Smooth muscle cell of bladder (primary cell): ENCODE measurements at places on chromosomes 11 and 22. TPM values are rescaled to one million over a fixed set of nuclear protein-coding genes. Genes with fewer than 3 reads are reported as not detected.

Gene MYOD1
- not detected in 2 replicates for total RNA-seq

Gene OR6A2
- total RNA-seq: 0.14 and 0.37 TPM in 2 replicates

Gene HSPB2
- 0.14 and 0.18 TPM in 2 replicates for total RNA-seq

Gene OSBPL5
- 33.0 and 45.0 TPM in 2 replicates for total RNA-seq

Gene MAPK11
- total RNA-seq: 4.8 and 5.1 TPM in 2 replicates

Gene OR8G1
- not detected in 2 replicates for total RNA-seq

Gene A4GALT
- 13.7 and 20.6 TPM in 2 replicates for total RNA-seq

Gene MOV10L1
- total RNA-seq: 8.6 and 14.8 TPM in 2 replicates

Gene FGF19
- total RNA-seq: not detected in 2 replicates

Gene TUBA8
- 0.18 and 0.43 TPM in 2 replicates for total RNA-seq

Gene RBX1
- total RNA-seq: 56.5 and 58.9 TPM in 2 replicates

Gene NLRP6
- total RNA-seq: not detected in 2 replicates

Gene OR6T1
- total RNA-seq: not detected in 2 replicates

Gene UPB1
- 0.18 TPM in 1 of 2 replicates, not detected in the other for total RNA-seq

Gene YWHAH
- total RNA-seq: 41.1 and 54.2 TPM in 2 replicates

Gene ALX4
- total RNA-seq: under 0.01 TPM in 1 of 2 replicates, not detected in the other

Gene MAP6
- total RNA-seq: 1.4 and 1.8 TPM in 2 replicates

Gene MB
- total RNA-seq: not detected in 2 replicates

Gene INSC
- under 0.01 TPM in 1 of 2 replicates, not detected in the other for total RNA-seq

Gene CBX7
- total RNA-seq: 3.4 and 6.6 TPM in 2 replicates

Gene OR5M11
- total RNA-seq: not detected in 2 replicates

Gene SEZ6L
- total RNA-seq: not detected in 2 replicates

Gene TUG1
- 27.3 and 28.3 TPM in 2 replicates for total RNA-seq

Gene IL17REL
- under 0.01 TPM in 1 of 2 replicates, not detected in the other for total RNA-seq

Gene PRRG4
- under 0.01 and 0.09 TPM in 2 replicates for total RNA-seq

Gene C22orf42
- total RNA-seq: not detected in 2 replicates

Gene GGTLC2
- not detected in 2 replicates for total RNA-seq

Gene TRIM29
- 0.57 and 1.1 TPM in 2 replicates for total RNA-seq

Gene UBE2L6
- 61.2 and 78.1 TPM in 2 replicates for total RNA-seq

Gene RAG2
- not detected in 2 replicates for total RNA-seq

Gene MS4A4E
- not detected in 2 replicates for total RNA-seq

Gene ANO3
- total RNA-seq: 0.28 and 0.55 TPM in 2 replicates

Gene TSGA10IP
- total RNA-seq: not detected in 2 replicates

Gene MOGAT2
- not detected in 2 replicates for total RNA-seq

Gene OR5D16
- not detected in 2 replicates for total RNA-seq

Gene TEX54
- not detected in 2 replicates for total RNA-seq

Gene CENPM
- 3.5 and 6.0 TPM in 2 replicates for total RNA-seq

Gene MAJIN
- total RNA-seq: not detected in 2 replicates
